GM13977 (cell line): ENCODE measurements at places on chromosomes 12 and 14.

DNA sequence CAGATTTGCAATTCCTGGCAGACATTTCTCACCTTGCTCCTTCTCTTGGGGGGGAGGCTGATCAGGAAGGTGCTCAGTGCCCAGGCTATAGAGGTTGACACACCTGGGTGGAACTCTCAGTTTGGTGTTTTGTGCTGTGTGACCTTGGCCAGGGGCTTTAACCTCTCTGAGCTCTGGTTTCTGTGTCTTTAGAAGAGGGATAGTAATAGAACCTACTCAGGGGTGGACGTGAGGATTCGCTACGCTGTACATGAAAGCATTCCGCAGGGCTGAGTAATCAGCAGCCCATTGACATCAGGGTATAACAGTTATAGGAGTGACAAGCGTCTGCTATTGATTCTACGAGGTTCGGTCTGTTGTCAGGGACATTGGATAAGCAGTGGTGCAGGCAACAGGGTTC, 98.1 kb downstream of the PHETA1 start:
- DNase-seq, result no peak

- DNase-seq, result no peak
Observed at GRCh38 chr14:74935360-74935680, 12.3 kb upstream of the RPS6KL1 start.

- no peak for DNase-seq
Observed at GRCh38 chr12:54306925-54307741, 6.3 kb upstream of the NFE2 start.

GRCh38 chr12:22396735-22397134, 62.2 kb upstream of the ST8SIA1 start:
- no peak for DNase-seq

DNA sequence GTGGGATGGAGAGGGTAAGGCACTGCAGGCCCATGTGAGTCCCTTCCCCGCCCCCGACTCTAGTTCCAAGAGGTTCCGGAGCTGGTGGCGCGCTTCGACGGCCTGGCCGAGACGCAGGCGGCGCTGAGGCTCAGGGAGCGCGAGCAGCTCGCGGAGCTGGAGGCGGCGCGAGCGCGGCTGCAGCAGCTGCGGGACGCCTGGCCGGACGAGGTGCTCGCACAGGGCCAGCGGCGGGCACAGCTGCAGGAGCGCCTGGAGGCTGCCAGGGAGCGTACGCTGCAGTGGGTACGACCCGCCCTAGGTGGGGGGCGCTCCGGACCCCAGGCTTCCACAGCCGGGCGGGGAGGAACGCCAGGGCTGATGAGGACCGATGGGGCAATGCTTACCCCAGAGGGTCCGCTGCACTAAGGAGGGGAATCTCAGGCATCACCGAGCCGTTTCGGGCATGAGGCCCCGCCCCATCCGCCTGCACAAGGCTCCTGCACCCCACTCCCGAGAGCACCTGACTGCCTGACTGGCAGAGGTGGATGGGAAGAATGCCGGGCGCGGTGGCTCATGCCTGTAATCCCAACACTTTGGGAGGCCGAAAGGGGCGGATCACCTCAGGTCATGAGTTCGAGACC, 4.9 kb downstream of the CFAP73 start:
- DNase-seq, result peak; percentile 67

DNA sequence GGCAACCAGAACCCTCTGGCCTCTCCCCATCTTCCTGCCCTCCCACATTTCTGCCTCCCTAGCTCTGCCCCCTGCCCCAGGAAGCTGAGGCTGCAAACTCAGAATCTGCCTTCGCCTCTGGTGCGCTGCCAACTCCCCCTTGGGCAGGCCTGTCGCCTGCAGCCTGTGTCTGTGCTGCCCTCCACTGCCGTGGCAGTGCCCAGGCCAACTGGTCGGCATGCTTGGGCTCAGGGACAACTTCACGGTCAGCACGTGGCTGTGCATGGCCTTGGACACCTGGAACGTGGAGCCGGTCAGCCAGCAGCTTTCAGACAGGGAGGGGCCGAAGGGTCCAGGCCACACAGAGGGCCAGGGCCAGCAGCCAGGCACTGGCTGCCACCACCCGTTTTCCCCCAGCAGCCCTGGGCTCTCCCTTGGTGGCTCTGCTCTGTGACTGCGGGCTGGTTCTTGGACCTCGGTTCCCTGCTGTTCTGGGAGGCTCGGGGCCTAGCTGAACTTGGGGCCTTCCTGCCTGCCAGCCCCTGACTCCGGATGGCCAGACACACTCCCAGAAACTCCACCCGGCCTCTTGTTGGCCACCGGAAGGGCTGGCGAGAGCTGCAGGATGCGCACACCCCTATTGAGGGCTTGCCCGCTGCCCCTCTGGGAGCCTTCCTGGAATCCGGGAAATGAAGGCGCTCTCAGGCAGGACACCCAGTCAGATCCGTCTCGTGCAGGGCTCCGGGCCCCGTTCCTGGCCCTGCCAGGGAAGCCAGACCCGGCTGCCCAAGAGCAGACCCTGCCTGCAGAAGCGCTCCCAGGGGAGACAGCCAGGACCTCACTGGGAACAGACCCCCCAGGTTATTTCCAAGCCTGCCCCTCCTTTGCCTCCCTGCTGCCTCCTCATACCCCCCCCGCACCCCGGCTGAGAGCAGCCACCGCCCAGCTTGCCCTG, 34.2 kb upstream of the PPP1R13B start:
- DNase-seq, result no peak

GRCh38 chr12:56146492-56147460, 5.6 kb upstream of the MYL6B start:
- no peak for DNase-seq

DNA sequence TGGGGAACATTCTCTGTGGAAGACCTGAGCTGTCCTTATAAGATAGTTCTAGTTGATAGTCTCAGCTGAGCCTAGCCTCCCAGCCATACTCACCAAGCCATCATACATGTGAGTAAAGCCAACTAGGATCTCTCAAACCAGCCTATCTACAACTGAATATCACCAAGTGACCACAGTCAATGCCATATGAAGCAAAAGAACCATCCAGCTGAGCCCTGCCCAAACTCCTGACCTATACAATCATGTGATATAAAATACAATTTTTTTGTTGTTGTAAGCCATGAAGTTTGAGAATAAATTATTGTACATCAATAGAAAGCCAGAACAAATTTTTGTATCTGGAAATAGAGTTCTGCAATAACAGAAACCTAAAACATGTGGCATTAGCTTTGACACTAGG, 118.3 kb downstream of the SLC25A21 start:
- DNase-seq, result no peak

- DNase-seq, result peak; percentile 31
Observed at GRCh38 chr12:72272091-72272661, at the start of gene TRHDE. Gene TRHDE (plus strand): TSS chr12:72272370. CDS start chr12:72272644, 274 bp downstream.

DNA sequence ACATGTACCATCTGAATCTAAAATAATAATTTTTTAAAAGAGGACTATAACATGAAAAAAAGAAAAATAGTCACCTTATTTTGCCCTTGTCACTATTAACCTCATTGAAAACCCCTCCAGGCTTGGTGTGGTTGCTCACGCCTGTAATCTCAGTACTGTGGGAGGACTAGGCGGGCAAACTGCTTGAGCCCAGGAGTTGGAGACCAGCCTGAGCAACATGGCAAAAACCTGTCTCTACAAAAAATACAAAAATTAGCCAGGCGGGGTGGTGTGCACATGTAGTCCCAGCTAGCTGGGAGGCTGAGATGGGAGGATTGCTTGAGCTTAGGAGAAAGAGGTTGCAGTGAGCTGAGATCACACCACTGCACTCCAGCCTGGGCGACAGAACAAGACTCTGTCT, 126.3 kb upstream of the KRAS start:
- DNase-seq, result no peak

DNA sequence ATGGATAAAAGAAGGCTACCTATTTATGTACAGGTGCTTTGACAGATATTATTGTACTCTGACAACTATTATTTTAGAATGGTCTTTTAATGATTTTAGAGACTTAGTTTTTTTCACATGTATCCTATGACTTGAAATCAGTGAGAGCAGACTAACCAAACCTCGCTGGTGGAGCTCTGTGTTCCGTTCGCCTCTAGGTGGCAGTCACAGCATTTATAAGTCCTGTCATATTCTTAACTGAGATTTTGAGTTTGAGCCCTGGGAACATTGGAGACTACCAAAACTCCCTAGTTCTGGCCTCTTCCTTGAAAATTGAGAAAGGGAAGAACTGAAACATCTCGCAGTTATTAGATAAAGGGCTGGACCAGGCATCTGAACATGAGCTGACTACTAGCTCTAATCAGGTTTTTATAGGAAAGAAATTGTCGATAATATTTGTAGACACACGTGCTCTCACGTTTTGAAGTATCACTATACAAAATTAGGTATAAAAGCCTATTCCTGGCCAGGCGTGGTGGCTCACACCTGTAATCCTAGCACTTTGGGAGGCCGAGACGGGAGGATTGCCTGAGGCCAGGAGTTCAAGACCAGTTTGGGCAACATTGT, 48.3 kb downstream of the TTLL5 start:
- peak; percentile 51 for DNase-seq

DNA sequence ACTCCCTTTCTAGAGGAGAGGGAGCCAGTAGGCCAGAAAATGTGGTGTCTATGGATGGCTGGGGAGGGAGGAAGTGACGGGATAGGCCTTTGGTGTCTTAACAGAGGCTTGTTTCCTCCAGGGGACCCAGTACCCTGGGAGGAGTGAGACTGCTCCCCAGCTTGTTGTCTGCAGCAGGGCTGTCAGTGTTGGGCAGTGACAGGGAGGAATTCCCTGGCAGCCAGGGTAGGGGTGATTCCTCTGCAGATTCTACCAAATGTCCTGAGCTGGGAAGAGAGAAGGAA, 64.0 kb downstream of the GALNT16 start:
- DNase-seq, result no peak

DNA sequence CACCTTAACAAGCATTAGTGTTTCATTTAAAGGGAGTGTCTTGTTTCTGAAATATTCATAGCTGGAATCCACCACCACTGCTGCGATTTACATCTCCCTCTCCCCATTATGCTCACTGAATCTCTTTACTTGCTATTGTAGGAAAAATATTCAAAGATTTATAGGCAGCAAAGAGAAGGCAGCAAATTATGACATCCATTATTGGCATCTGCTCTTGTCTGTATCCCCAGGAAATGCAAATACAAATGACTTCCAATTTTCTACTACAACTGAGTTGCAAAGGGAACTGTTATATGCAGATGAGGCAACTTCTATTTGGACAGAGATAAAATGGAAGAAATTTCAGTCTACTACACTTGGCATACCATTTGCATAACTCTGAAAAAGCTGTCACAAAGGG, 88.4 kb upstream of the PRKD1 start:
- DNase-seq, result no peak

GRCh38 chr12:102879144-102879763, 37.8 kb downstream of the PAH start:
- peak; percentile 65 for DNase-seq

DNA sequence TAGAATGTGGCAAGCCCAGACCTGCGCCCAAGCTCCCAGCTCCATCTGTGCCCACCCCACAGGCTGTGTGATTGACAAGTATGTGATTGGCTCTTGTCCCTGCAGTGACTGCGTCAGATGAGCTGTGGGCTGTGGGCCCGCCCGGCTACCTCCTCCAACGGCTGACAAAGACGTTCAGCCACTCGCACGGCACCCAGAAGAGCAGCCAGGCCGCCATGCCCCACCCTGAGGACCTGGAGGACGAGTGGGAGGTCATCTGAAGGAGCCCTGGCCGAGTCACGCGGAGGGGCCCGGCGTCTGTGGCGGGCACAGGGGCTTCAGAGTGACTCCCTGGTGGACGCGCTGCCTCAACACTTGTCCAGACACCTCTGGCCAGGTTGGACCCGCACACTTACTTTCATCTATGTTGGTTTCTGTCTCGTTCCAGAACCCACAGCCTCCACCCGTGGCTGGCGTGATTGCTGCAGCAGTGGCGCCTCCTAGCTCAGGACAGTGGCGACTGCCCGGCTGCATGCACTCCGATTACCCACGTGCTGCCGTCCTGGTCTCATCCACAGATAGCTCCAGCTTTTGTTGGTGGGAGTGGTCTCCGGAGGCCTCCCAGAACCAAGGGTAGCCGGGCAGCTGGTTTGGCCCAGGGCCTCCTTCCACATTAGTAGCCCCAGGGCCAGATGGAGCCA, 11.4 kb downstream of the ANKRD9 start:
- no peak for DNase-seq

- DNase-seq, result no peak
Observed at GRCh38 chr12:44551631-44552030, 324.5 kb downstream of the NELL2 start.

DNA sequence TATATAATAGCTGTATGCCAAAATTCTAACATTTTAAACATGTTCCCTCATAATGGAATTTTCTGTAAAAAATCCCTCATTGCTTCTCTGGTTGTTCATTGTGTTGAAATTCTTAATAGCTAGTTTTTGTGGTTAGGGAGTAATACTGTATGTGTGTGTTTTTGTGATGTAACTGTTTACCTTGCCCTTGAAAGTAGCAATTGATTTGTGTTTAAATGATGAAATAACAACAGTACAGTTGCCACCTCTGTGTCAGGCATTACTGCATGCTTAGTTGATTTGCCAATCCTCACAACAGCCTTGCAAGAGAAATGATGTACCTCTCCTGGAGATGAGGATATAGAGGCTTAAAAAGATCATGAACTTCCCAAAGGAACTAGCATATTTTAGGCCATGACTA, 94.9 kb downstream of the DAAM1 start:
- DNase-seq, result no peak

DNA sequence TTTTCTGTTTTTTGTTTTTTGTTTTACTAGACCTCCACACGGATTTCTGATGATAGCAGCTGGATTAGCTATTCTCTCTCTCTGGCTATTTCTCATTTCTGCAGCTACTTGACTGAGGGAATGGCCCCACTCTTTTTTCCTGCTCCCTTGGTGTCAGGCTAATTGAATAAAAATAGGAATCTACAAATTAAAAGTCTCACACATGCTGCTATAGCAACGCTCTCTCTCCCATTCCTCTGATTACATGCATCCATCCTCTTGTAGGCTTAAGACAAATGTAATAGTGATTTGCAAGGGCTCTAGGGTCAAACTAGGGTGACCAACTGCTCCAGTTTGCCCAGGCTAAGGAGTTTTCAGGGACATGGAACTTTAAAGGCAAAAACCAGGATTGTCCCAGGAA, 221.8 kb downstream of the PHLDA1 start:
- DNase-seq, result no peak

GRCh38 chr14:69460093-69460701, 24.3 kb upstream of the PLEKHD1 start:
- DNase-seq, result peak; percentile 71

DNA sequence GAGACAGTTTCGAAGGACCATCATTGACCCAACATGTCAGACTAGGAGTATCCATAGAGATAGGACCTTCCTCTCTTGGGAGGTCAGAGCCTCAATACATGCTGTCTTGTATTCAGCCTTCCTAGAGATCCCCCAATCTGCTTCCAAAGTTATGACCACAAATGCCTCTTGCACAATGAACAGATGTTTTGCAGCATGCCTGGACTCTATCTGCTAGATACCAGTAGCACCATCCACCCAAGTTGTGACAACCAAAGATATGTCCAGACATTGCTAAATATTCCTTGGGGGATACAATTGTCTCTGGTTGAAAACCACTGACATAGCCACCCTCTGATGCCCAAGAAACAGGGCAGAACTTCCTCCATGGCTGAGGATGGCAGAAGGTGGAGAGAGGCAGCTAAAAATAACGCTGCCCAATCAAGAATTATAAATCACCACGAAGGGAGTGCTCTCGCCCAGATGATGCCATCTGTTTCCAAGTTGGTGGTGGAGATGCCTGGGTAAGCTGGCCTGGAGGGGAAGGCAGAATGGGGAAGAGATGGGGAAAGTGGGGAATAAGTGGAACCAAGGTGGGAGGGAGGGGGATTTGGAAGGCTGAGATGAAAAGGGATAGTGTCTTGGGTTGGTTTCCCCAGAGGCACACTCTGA, 42.9 kb upstream of the NOS1 start:
- no peak for DNase-seq
